Stimulated activated CD8-positive, alpha-beta memory T cell treated with anti-CD3 and anti-CD28 coated beads, Interleukin-12 subunit alpha, Interleukin-12 subunit beta, amount 100 ng/mL, for 4 hours (primary cell): ENCODE measurements at places on chromosomes 7 and 10.

DNA sequence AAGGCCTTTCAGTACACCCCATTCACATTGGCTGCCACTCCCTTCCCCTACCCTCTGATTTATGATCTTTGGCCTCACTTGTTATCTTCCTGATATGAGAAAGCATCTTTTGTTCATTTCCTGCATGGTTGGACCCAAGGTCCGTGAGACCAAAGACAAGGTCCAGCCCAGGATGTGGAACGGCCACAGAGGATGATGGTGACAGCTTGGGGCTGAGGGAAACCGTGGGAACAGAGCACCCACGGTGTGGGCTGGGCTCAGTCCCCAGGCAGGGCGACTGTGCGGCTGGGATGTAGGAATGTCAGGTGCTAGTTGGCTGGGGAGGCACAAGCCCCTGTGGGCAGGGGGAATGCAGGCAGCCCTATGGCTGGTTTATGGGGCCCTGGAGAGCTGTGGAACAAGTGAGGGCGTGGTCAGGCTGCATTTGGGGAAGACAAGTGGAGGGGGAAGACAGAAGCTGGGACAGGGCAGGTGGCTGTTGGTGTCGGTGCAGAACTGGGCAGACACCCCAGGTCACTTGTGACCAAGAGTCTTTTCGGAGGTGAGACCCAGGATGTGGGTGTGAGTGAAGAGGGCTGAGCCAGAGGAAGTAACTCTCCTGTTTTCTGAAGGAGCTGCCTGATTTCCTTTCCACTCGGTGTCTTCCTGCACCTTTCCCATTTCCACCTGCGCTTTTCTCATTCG, 51.7 kb upstream of the IGFBP3 start:
- DNase-seq = no peak

DNA sequence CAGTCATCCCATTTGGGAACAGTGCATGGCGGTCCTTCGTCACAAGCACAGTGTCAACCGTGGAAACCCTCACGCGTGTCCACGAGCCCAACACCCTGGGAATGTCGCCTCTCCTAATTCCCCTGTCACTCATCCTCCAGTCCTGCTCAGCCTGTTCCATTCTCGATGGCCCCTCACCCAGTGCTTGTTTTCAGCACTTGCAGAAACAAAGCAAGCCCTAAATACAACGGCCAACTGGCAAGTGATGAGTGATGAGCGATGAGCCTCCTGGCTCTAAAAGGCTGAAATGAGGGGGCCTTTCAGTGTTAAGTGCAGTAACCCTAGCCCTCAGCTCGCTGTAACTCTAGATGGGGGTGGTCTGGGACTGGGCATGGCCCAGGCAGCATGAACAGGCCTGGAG, 22.6 kb downstream of the NKX2-3 start:
- DNase-seq = no peak

DNA sequence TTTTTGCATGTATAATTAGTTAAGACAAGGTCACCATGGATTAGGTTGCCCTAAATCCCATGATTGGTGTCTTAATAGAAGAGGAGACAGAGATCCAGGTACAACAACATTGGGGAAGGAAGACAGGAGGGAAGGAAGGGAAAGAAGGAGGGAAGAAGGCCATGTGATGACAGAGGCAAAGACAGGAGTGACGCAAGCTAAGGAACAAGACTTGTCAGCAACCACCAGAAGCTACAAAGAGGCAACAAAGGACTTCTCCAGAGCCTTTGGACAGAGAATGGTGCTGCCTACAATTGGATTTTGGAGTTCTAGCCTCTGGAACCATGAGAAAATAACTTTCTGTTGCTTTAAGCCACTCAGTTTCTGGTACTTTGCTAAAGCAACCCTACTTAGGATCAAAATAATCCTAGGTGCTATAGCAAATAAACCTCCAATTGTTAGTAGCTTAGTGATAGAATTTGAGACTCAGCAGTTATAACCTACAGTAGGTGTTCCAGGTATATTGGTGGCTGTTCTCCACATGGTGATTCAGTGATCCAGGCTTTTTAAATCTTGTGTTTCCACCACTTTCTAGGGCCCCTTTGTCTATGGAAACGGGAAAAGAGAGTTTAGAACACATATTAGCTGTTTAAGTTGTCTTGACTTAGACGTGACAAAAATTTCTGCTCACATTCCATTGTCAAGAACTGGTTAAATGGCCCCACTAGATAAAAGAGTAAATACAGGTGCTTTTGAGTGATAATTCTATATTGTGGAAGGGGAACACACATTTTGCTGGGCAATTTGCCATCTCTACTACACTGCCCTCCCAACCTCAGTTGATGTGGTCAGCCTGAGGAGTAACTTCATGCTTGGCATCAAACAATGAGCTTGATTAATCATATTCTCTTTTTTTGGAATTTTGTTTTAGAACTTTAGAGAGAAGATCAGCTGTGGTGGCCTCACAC, 70.5 kb upstream of the SP4 start:
- no peak for DNase-seq

- DNase-seq = no peak
Observed at GRCh38 chr7:76315364-76315763, 12.9 kb downstream of the HSPB1 start.

GRCh38 chr10:104002911-104003310, 36.0 kb downstream of the SLK start:
- no peak for DNase-seq

DNA sequence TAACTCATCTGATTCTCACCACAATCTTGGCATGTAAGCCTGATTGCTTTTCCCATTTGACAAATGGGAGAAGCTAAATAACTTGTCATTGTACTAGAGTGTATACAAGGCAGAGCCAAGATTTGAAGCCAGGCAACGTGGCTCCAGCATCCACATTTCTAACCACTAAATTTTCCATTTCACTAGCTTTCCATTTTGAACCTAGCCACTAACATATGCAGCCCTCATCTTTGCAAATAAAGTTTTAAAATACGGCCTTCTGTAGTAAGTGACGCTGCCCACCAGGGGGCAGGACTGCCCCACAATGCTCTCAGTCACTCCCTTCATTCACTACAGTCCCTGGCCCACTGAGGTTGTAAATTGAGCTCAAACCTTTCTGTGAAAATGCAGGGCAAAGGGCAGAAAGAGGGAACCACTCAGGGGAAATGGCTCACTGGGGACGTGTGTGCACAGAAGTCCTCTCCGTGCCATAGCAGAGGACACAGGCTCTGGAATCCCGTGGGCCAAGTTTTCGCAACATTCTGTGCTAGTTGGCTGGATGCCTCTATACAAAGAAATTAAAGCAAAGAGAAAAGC, 315.7 kb downstream of the TNS3 start:
- no peak for DNase-seq

DNA sequence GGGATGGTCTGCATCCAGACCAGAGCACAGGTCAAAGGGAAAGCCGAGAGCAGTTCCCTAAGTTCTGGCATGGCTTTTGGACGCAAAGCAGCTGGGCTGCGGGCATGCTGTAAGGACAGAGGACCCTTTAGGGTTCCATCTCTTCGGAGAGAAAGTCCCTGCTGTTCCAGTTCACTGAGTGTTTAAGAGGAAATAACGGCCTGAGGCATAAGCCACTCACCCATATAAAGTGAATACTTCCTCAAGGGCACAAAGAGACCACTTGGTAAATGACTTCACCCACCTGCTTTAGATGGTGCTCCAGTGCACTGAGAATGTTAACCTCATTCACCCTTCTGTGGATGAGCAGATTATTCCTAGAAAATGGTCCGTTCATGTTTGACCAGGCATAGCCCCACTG, 586.7 kb upstream of the GALNT17 start:
- no peak for DNase-seq

GRCh38 chr7:2128601-2129322, 104.0 kb downstream of the MAD1L1 start:
- no peak for DNase-seq

GRCh38 chr10:47235484-47235883, 64.5 kb upstream of the GDF10 start:
- DNase-seq = no peak

- no peak for DNase-seq
Observed at GRCh38 chr7:22066522-22066921, 120.8 kb upstream of the CDCA7L start.

GRCh38 chr10:122721111-122721510, 21.5 kb upstream of the C10orf120 start:
- DNase-seq = no peak

- DNase-seq = no peak
Observed at GRCh38 chr10:86060386-86061277, 306.0 kb downstream of the GRID1 start.

- no peak for DNase-seq
Observed at GRCh38 chr7:85014936-85015660, 171.8 kb downstream of the SEMA3D start.

GRCh38 chr10:6786579-6787031, 206.5 kb upstream of the PRKCQ start:
- no peak for DNase-seq

DNA sequence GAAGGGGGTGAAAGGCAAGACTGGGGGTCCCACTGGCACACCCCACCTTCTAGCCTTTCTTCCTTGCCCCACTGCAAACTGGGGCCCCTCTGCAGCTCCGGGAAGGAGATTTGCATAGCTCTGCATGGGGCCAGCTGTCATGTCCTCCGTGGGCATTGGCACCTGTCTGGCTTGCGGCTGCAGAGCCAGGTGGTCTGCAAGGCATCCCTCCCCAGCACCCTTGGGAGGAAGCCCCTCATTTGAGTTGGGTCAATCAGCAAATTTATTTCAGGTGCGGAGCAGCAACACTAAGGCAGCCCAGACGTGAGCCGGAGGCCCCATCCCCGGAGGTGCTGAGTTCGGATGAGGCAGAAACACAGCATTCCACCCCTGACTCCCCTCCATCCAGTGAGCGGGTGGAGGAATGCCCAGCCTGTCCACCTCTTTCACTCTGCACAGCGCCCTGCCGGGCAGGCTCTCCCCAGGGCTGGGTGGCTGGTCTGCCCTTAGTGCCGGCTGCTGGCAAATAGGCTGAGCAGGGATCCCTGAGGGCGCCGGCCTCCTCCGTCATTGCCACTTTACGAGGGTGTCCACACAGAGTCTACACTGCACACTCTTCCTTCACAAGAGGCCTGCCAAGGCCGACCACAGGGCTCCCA, 143.2 kb downstream of the TCERG1L start:
- no peak for DNase-seq

DNA sequence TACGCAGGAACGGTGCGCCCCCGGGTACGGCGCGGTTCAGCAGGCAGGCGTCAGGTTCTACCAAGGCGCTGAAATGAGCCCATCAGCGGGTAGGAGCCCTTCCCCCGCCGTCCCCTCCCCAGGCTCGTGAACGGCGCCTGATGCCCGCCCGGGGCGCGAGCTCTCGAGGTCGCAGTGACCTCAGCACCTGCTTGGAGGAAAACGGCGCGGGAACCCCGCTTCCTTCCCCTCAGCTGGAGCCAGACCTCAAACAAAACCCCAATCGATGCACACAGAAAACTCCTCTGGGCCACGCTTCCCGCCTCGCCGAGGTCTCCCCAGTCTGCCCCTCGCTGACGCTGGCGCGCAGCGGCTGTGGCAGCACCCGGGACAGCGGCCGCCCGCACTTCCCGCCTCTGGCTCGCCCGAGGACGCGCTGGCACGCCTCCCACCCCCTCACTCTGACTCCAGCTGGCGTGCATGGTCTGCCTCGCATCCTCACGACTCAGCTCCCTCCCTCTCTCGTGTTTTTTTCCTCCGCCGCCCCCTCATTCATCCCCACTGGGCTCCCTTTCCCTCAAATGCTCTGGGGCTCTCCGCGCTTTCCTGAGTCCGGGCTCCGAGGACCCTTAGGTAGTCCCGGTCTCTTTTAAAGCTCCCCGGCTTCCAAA, 514 bp upstream of the GAD2 start:
- DNase-seq = no peak

GRCh38 chr7:22628112-22628511, 98.9 kb upstream of the IL6 start:
- no peak for DNase-seq

GRCh38 chr10:61896854-61897661, 4.4 kb upstream of the ARID5B start:
- DNase-seq = no peak

DNA sequence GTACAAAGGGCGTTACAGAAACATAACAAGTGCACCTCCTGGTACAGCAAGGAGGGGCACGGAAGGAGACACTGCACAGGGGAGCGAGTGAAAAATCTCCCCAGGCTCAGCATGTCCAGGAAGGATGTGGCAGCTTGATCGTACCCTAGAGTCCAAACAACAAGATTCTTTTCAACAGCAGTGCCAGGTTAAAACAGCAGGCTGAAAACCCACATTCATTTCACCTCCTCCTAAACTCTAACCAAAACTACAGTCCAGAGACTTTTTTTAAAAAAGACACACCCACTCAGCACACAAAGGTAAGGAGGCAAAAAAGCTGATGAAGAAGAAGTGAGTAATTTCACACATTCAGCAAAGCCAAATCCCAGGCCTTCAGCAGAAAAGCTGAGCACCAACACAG, 138.8 kb downstream of the SFMBT2 start:
- DNase-seq = no peak

- no peak for DNase-seq
Observed at GRCh38 chr10:96446966-96447596, 66.6 kb downstream of the TLL2 start.

DNA sequence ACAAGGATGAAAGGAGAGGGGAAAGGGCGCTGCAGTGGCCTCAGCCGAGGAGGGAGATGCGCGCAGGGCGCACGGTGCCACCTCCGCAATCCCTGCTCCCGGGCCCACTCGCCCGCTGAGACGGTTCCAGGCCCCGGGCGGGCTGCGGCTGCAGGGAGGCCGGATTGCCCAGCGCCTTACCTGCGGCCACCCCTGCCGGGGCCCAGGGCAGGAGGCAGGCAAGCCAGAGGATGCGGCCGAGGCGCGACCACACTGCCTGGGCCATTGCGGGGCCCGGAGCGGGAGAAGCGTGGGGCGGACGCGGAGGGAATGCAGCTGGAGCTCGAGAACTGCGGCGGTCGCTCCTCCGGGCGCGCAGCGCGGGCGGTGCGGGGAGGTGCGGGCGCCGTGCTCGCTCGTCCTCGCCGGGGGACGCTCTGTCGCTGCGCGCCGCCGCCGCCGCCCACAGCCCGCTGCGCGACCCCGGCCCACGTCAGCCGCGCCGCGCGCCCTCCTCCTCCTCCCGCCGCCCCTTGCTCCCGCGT, at the start of gene TMEM130:
TSS of gene TMEM130 (minus strand) at position 418 of the 524 bp plus-strand sequence. CDS start at position 265, 153 bp downstream.
- DNase-seq = no peak

GRCh38 chr7:7512861-7513597, 22.6 kb downstream of the COL28A1 start:
- DNase-seq = no peak

DNA sequence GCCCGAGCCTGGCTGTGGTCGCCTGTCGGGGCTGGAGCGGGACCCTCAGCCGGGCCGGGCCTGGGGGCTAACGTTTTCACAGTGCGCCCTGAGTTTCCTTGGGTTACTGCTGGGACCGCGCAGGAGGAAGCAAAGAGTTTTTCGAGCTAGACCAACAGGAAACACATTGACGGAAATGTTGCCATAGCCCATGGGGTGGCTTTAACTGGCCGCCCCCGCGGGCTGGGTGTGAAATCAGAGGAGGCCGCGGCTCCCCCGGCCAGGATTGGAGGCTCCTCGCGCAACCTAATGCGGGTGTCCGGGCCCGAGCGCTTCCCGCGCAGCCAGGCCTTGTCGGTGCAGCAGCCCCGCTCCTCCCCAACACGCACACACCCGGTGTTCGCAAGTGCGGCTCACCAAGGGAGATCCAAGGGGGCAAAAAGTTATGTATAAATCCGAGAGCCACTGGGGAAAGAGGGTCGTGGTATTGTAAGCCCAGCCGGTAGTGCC, 1.9 kb downstream of the HHEX start:
- DNase-seq = no peak

- DNase-seq = no peak
Observed at GRCh38 chr7:143396625-143397556, 11.8 kb downstream of the EPHA1 start.

- DNase-seq = no peak
Observed at GRCh38 chr7:111414374-111414773, 147.9 kb downstream of the IMMP2L start.
